ENCODE measurements at places on chromosomes 1 and 21. TPM values are rescaled to one million over a fixed set of nuclear protein-coding genes. Genes with fewer than 3 reads are reported as not detected.

The RXRG gene
- 3.9 TPM for total RNA-seq

The BCL2L15 gene
- total RNA-seq: 1.7 TPM

The CGN gene
- total RNA-seq: 0.50 TPM

The PGM1 gene
- total RNA-seq: 70.6 TPM

DNA sequence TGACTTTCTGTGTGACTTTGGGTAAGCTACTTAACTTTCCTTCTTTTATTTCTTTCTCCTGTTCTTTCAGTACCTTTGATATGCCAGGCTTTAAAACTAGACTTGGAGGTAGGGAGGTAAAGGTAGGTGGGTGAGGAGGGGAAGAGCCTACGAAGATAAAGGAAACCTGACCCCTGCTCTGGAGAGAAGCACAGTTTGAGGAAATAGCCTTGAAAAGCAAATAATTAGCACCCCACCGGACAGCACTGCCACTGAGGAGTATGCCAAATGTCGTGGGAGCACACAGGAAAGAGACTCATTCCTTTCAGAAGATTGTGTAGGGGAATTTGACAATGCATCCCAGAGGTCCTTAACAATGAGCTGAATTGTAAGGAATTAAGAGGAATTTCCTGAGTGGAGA is 65.2 kb upstream of the SPAG17 start:
- DNase-seq: no peak
- H3K4me3 ChIP-seq: no peak overlapping the region
- no peaks in the 10 kb centered on the region for H3K36me3 ChIP-seq
- H3K4me1 ChIP-seq: no peaks in the 10 kb centered on the region

GRCh38 chr1:206742719-206743383 is 27.7 kb upstream of the IL19 start:
- DNase-seq: no peak
- H3K27me3 ChIP-seq: no peaks in the 10 kb centered on the region
- no peak overlapping the region for H3K27ac ChIP-seq
- no peak overlapping the region for H3K4me3 ChIP-seq
- no peaks in the 10 kb centered on the region for H3K36me3 ChIP-seq

DNA sequence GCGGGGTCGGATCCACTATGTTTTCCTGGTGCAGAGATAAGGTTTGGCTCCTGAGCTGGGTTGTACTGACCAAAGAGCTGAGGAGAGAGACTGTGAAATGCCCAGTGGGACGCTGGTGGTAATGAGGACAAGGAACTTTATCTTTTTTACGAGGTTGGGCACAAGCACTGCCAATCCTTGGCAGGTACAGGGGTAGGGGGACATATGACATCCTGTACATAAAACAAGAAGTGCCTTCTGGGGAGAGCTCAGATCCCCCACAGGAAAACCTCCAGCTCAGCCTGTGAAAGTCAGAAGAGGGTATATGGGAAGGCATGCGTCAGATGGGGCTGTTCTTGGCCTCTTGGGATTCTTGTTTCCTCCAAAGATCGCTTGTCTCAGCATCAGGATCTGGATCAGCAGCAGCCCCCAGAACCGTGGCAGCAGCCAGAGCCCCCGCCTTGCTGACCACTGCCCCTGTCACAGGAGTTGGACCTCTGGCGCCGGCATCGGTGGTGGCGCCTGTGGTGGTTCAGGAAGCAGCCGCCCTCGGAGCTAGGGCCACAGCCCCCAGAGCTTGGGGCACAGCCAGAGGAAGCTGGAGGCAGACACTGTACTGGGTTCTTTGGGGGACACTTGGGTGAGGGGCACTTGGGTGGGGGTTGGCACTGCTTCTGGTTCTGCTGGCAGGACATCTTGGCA is 905 bp downstream of the LCE3E start:
- H3K4me3 ChIP-seq: no peak overlapping the region
- no peak for DNase-seq
- H3K4me1 ChIP-seq: no peaks in the 10 kb centered on the region
- H3K27ac ChIP-seq: no peak overlapping the region
- no peaks in the 10 kb centered on the region for H3K27me3 ChIP-seq

DNA sequence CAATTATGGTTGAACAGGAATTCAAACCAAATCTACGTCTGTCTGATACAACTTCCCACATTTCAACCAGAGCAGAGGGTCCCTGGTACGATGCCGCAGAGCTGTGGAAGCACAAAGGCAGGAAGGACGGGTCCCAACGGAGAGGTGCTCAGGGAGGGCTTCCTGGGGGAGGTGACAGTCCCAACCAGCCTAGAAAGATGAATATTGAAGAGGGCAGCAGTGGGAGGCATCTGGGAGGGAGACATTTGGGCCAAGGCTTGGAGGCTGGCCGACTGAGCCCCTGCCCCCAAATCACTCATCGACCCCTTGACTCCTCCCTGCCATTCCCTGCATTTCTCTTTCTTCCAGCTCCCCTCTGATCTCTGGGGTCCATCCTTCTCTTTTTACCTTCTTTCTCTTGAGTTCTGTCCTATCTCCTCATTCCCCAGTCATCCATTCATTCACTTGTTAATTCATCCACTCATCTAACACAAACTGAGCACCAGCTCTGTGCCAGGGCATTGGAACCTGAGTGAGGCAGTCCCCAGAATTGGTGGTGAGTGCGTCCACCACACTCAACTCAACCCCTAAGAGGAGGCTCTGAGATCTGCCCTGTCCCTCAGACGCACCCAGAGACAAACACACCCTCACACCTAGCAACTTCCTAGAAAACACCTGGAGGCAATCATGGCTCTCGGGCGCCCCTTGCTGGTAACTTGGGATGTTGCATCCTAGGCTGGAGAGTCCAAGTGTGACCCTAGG is 13.2 kb upstream of the CELA3B start:
- no peaks in the 10 kb centered on the region for H3K27me3 ChIP-seq
- no peak overlapping the region for H3K4me3 ChIP-seq
- no peak for DNase-seq
- no peak overlapping the region for H3K27ac ChIP-seq
- peaks cover 13% of the 10 kb centered on the region for H3K4me1 ChIP-seq

DNA sequence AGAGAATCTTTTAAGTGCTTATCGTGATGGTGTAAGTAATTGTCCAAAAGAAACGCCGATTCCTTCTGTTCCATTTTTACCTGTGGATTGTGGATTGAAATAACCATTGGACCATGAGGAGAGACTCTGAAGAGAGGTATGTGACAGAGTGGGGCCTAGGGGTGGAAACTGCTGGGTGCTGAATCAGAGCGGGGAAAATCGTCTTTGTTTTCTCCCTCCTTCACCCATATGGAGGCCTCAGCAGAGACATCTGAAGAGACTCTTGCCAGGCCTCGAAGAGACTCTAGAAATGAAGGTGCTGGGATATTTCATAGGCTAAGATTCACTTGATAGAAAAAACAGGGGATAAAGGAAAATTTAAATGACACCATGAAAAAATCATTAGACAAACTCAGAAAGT is 1327.0 kb downstream of the BRINP3 start:
- no peak for DNase-seq
- H3K36me3 ChIP-seq: no peaks in the 10 kb centered on the region
- no peak overlapping the region for H3K27ac ChIP-seq
- H3K4me3 ChIP-seq: no peak overlapping the region
- H3K27me3 ChIP-seq: no peaks in the 10 kb centered on the region
- no peaks in the 10 kb centered on the region for H3K4me1 ChIP-seq

DNA sequence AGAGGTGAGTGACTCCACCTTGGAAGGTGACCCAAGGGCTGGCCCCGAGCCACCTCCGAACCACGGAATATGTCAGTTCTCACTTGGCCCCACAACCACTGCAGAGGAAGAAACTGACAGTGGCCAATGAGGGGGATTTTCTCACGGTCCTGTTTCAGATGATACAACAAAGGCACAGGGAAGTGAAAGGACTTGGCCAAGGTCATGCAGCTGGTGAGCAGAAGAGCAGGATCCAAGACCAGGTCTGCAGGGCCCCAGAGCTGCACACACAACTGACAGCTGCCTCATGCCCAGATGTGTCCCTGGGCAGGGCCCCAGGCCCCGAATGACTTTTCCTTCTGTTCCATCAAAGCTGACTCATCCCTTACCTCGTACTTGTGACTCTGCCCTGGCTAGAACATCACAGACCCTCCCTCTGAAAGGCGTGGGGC is 25.8 kb upstream of the EVA1B start:
- DNase-seq: no peak
- peaks cover 91% of the 10 kb centered on the region for H3K36me3 ChIP-seq
- H3K27me3 ChIP-seq: no peaks in the 10 kb centered on the region
- H3K4me3 ChIP-seq: no peak overlapping the region

DNA sequence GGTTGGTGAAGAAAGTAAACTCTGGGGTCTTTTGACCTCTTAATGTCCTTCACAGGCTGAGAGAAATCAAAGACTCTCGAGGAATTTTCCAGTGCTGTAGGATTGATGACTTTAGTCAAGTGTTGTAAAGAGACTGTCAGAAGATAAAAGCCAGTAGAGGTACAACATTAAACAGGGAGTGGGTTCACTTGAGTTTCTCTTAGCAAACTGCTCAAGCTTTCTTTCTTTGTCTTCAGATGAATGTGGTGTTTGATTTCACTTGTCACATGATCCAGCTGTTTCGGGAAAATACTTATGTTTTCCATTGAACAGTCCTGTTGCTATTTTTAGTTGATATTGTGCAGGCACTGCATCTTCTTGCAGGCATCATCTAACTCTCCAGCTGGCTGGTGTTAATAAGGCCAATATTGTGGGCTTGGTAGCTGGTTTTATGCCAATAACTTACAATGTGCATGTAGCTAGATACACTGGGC is 45.6 kb downstream of the XCL2 start:
- H3K27me3 ChIP-seq: no peaks in the 10 kb centered on the region
- DNase-seq: no peak
- no peaks in the 10 kb centered on the region for H3K36me3 ChIP-seq

DNA sequence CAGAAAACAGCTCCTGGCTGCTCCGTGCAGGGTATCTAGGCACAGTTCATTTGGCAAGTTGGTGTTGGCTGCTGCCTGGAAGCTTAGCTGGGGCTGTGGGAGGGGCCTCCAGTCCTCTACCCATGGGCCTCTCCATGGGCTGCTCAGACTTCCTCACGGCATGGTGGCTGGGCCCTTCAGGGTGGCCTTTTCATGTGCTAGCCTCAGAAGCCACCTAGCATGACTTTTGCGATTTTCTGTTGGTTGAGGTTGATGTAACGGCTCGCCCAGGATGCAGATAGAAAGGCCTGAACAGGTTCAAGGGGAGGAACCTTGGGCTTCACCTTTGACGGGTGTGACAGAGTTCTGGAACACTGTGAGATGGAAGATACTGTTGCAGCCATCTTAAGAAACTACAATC is 25.8 kb upstream of the LHX4 start:
- no peaks in the 10 kb centered on the region for H3K27me3 ChIP-seq
- no peak overlapping the region for H3K27ac ChIP-seq
- H3K4me3 ChIP-seq: no peak overlapping the region
- H3K4me1 ChIP-seq: no peaks in the 10 kb centered on the region
- no peaks in the 10 kb centered on the region for H3K36me3 ChIP-seq

DNA sequence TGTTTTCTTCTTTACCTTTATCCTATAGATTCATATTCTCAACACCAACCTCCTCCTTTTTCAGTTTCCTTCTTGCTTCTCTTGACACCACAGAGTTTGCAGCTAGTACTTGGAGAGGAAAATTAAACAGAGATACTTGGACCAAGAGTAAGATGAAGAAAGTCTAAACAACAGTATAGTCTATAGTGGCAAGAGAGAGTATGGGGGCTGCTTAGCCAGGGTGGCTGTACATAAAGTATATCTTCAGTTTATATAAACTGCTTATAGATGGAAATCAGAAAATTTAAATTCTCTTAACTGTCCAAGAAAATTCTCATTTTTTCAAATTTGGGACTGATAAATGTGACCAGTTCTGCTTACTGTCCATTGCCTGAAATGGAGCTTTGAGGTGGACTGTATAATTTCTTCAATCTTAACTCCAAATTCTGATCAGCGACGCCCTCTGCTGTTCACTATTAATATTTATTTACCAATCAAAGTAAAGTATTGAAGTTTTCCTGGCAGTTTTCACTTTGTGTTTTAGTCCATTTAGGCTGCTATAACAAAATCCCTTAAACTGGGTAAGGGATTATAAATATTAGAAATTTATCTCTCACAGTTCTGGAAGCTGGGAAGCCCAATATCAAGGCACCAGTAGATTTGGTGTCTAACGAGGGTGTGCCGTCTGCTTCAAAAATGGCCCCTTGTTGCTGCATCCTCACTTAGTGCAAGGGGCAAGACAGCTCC is 14.8 kb upstream of the METTL18 start:
- DNase-seq: no peak
- no peak overlapping the region for H3K27ac ChIP-seq
- no peaks in the 10 kb centered on the region for H3K4me1 ChIP-seq
- no peak overlapping the region for H3K4me3 ChIP-seq
- H3K27me3 ChIP-seq: no peaks in the 10 kb centered on the region

DNA sequence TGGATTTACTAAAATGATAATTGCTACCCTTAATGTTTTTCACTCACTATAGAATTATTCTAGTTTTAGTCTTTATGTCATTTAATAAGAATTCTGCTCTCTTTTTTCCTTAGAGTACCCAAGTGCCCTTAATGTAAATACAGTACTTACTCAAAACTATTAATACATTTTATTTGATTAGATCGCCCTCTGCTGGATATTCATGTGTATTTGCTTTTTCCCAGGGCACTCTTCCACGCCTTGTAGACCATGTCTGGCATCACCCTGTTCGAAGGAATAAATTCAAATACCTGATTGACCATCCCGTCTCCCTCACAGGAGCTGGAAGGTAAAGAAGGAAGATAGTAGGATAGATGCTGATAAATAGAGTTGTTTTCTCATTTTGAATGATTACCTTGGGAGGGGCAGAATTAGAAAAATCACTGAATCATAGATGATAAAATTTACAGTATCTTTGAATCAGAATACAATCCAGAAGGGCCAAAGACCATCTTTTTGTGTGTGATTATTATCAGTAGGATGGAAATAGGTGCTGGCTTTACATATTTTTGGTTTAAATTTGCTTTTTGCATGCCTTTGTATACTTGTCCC is 4.1 kb downstream of the AXDND1 start:
- no peak for DNase-seq
- H3K4me3 ChIP-seq: no peak overlapping the region
- H3K27ac ChIP-seq: no peak overlapping the region
- H3K4me1 ChIP-seq: peaks cover 3% of the 10 kb centered on the region
- H3K36me3 ChIP-seq: no peaks in the 10 kb centered on the region

GRCh38 chr1:49556676-49557234 is 467.0 kb downstream of the AGBL4 start:
- no peaks in the 10 kb centered on the region for H3K27me3 ChIP-seq
- H3K36me3 ChIP-seq: no peaks in the 10 kb centered on the region
- no peaks in the 10 kb centered on the region for H3K4me1 ChIP-seq
- H3K4me3 ChIP-seq: no peak overlapping the region

DNA sequence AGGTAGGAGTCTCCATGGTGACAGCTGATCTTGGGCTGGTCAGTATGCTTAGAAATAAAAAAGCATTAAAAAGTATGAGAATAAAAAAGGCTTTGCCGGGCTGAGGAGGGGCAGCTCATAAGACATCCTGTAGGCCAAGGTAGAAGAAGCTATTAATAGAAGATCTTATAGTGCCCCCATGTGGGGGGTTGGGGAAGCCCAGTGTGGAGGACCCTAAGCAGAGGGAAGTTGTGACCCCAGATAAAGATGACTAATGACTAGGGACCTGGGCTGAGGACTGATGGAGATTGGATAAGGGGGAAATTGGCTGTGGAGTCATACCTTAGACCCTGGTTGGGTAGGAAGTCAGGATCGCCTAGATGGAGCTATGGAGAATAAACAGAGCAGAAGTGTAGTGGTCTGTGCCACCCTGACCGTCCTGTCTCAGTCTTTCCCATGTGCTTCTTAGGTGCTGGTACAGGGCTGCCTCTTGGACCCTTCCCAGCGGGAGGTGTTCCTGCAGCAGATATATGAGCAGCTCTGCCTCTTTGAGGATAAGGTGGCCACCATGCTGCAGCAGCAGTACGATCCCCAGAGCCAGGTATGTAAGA is 25.0 kb downstream of the SZT2 start:
- no peak overlapping the region for H3K27ac ChIP-seq
- H3K4me3 ChIP-seq: no peak overlapping the region
- DNase-seq: no peak
